ENCODE measurements at places on chromosomes 6 and 20. TPM values are rescaled to one million over a fixed set of nuclear protein-coding genes. Genes with fewer than 3 reads are reported as not detected.

The KIF25 gene
- not detected for total RNA-seq

The ADGRB3 gene
- 0.24 TPM for total RNA-seq

The NANP gene
- 7.0 TPM for total RNA-seq

The MCCD1 gene
- not detected for total RNA-seq

The MEP1A gene
- not detected for total RNA-seq

The TBP gene
- 33.1 TPM for total RNA-seq

The CRIP3 gene
- total RNA-seq, result not detected

The LST1 gene
- not detected for total RNA-seq

The SPAG4 gene
- total RNA-seq, result 0.30 TPM

The MRS2 gene
- total RNA-seq, result 19.4 TPM

The FLRT3 gene
- total RNA-seq, result 4.0 TPM

Data from HT1080 (cell line).